Stimulated activated CD8-positive, alpha-beta memory T cell treated with anti-CD3 and anti-CD28 coated beads, Interleukin-4, amount 100 ng/mL, for 4 hours (primary cell): ENCODE measurements at places on chromosomes 12 and 14.

- no peak for DNase-seq
These were observed 901.7 kb downstream of the LRFN5 start for GRCh38 chr14:42508209-42508946.

DNA sequence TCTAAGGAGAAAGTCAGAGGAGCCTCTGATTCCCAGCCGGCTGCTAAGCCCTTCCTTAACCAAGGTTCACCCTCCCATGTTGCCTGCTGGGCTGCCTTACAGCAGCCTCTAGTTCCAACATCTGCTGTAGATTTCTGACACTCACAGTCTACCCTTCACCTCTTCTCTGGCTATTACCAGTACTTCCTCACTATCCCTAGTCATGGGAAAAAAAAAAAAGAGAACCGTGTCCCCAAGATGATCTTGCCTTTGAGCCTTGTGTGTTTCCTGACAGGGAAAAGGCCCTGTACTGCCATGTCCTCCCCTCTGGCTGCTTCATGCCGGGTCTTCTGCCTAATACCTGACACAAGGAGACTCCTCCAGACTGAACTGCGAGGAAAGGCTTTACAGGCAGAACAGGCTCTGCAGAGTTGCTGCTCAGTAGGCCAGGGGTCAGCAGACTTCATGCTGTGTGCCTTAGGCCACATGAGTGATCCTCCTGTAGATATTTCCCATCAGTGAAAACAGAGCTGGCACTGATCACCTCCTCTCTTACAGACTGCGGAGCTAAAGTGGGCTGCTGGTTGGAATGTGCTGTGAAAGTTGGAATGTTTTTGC, 46.8 kb downstream of the PRKCH start:
- no peak for DNase-seq

GRCh38 chr12:3438401-3438800, 52.6 kb upstream of the PRMT8 start:
- DNase-seq = no peak

GRCh38 chr12:67595365-67595764, 53.2 kb upstream of the DYRK2 start:
- DNase-seq = no peak

- DNase-seq = no peak
These were observed 59.1 kb upstream of the MED13L start for GRCh38 chr12:116336542-116337065.

DNA sequence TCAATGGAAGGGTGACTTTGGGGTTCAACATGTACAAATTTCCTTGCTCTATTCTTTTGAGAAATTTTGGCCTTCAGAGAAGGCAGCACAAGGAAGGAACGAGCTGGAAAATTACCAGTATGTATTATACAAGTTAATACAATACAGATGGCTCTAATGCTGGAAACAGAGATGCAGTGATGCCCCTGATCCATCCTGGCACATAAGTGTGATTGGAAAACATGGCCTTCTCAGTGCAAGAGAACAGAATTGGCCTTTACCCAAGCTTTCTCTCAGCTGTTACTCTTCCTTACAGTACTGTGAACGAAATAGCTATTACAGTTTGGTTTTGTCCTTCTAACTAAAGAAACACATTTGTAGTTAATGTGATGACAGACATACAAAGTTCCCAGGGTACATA, 102.5 kb upstream of the GPHB5 start:
- no peak for DNase-seq

- no peak for DNase-seq
These were observed 139.5 kb downstream of the DAD1 start for GRCh38 chr14:22449600-22449905.
